ENCODE measurements at places on chromosomes 16 and 17. TPM values are rescaled to one million over a fixed set of nuclear protein-coding genes. Genes with fewer than 3 reads are reported as not detected.

The MYO1C gene
- 29.6 TPM for polyA plus RNA-seq

The SLC12A3 gene
- polyA plus RNA-seq: 1.6 TPM

The TMED6 gene
- polyA plus RNA-seq: not detected

The CD19 gene
- polyA plus RNA-seq: 185 TPM

The CTRL gene
- 2.1 TPM for polyA plus RNA-seq

The SEZ6L2 gene
- not detected for polyA plus RNA-seq

The CDRT4 gene
- 0.50 TPM for polyA plus RNA-seq

The TEX14 gene
- polyA plus RNA-seq: not detected

The ZNF597 gene
- polyA plus RNA-seq: 1.0 TPM

The HIGD1B gene
- not detected for polyA plus RNA-seq

The RNF112 gene
- not detected for polyA plus RNA-seq

The ANKRD40CL gene
- not detected for polyA plus RNA-seq

Measured in IgD-negative memory B cell (primary cell).